ENCODE measurements at places on chromosomes 4 and X.
A peak's percentile ranks its signal among the peaks of the same experiment; 100 is the strongest.

DNA sequence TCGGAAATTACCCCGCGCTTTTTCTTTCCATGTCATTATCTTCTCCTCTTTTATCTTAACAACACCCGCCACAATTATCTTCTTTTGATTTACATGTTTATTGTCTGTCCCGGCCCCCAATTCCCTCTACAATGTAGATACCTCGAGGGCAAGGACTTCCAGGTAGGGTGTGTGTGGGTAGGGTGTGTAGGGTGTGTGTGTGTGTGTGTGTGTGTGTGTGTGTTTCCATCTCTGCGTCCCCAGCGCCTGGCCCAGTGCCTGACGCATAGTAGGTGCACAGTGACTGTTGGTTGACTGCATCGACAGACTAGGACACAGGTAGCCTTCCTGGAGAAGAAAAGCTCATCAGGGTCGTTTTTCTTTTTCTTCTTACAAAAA lies 103.1 kb downstream of the UCHL1 start:
- no peak for DNase-seq

- DNase-seq: no peak
These were observed 2.6 kb downstream of the AMER1 start for GRCh38 chrX:64202808-64203325.

- no peak for DNase-seq
These were observed 158.2 kb upstream of the MAP3K15 start for GRCh38 chrX:19673375-19674040.

GRCh38 chr4:7513671-7514070 lies 78.9 kb upstream of the PSAPL1 start:
- no peak for DNase-seq

- DNase-seq: no peak
These were observed 511.9 kb downstream of the MID1IP1 start for GRCh38 chrX:39313146-39313545.

- DNase-seq: no peak
These were observed 110.6 kb downstream of the PHKA2 start for GRCh38 chrX:18873189-18873791.

GRCh38 chr4:154471032-154471431 lies 20.6 kb downstream of the DCHS2 start:
- no peak for DNase-seq

GRCh38 chrX:1599791-1600405 lies 8.5 kb downstream of the AKAP17A start:
- no peak for DNase-seq

DNA sequence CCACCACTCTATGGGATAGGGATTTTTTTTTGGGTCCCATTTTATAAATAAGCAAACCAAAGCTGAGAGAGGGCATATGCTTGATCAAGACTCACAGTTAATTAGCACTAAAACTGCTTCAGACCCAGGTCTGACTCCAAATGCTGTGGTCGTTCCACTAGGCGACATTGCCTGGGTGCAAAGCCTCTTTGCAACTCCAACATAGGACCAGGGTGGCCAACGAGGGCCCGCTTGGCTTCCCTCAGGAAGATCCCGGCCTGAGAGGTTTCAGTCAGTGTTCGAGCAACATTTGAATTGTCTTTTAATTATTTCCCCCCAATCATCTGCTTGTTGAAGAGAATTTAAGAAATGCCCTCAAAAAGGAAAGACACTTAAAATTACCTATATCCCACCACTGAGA lies 11.2 kb downstream of the PJA1 start:
- DNase-seq: no peak

- peak; percentile 8 for DNase-seq
These were observed 685 bp upstream of the NDNF start for GRCh38 chr4:121073004-121073435.

DNA sequence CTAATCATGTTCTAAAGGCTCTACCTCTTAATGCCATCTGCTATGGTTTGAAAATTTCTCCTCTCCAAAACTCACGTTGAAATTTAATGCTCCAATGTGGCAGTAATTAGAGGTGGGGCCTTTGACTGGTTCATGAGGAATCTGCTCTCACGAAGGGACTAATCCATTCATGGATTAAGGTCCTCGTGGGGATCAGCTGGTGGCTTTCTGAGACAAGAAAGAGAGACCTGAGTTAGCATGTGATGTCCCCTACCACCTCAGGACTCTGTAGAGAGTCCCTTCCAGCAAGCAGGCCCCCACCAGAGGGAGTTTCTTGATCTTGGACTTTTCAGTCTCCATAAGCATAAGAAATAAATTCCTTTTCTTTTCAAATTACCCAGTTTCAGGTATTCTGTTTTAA lies 65.3 kb downstream of the WDFY3 start:
- DNase-seq: no peak

- no peak for DNase-seq
These were observed 199.5 kb upstream of the PUDP start for GRCh38 chrX:7347465-7347864.

DNA sequence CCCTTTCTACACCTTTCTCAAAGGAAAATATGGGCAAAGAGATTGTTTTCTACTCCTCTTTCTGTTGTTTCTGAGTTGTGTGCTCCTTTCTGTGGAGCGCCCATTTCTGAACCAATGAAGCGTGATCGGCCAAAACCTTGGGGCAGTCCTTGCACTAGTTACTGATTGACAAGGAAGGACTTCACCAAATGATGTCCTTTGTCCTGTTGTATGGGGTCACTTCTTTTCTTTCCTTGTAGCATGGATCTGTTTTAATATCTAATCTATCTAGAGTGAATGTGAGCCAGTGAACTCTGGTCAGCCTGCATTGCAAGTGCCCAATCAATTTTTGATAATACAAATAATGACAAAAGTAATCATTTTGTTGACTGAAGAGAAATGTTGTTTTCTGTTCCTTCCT lies 94.5 kb downstream of the EGF start:
- no peak for DNase-seq

DNA sequence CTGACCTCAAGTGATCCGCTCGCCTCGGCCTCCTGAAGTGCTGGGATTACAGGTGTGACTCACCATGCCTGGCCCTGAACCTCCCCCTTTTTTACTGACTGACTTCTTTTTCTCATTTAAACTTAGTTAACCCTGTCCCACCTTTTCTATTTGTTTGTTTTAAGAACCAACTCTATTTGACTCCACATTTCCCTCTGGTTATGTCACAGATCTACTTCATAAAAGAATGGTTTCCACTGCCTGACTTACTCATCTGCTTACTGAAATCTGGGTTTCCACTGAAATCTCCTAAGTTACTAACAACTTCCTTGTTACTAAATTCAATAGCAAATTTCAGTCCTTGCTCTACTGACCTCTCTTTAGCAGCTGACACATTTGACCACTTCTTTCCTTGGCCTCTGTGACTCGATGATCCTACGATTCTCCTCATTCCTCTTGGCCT lies 28.0 kb upstream of the NSUN7 start:
- no peak for DNase-seq

DNA sequence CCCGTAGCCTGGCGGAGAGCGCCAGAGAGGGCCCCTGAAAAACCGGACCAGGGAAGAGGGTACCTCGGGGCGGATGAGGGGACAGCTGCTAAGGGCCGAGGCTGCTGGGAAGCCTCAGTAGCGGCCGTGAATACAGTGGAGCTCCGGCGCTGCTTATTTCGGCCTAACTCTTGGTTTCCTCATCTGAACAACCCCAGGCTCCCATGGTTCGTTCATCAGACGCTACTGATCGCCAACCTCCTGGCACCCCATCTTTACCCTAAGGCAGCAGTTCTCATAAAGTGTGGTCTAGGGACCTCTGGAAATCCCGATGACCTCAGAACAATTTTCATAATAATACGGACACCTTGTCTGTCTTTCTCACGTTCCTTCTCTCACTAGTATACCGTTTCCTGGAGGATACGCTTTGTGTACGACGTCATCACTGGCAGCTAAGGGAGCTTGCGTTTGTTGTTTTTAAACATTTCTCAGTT lies 645 bp upstream of the RAB28 start:
- DNase-seq: no peak

DNA sequence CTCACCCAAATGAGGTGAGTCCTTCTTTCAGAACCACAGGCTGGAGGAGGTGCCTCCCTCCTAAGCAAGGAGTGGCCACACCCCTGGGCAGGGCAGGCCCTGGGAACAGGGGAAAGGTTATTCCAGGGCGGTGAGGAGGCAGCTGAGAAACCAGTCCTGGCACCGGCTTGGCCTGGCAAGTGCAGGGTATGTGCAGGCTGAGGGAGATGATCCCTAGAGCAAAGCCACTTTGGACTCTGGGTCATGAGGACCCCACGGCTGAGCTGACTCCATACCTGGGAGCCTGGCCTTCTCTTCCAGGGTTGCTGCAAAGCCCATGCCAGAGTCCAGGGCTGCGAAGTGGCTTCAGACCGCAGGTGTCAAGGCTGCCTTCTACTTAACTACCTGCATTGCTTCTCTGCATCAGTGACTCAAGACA lies 49.5 kb upstream of the HELT start:
- no peak for DNase-seq

GRCh38 chr4:7267829-7268228 lies 75.5 kb downstream of the SORCS2 start:
- DNase-seq: no peak

DNA sequence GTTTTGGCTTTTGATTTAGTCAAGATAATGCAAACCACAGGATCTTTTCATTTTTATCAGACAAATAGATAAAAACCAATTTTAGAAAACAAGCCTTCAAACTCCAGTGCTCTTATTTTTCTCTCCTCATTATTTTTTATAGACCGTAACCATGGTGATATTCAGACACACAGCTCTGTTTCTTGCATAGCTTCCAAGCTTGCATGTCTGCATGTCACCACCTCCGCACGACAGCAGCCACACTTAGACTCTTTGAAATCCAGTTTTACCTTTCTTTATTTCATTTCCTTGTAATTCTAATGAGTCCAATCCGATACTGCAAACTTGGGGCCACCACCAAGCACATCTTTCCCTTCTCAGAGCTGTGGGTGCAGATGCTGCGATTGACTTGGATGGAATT lies 94.3 kb upstream of the GPM6A start:
- no peak for DNase-seq

- peak; percentile 29 for DNase-seq
These were observed 1.3 kb downstream of the PARM1 start for GRCh38 chr4:74934016-74934831.

- DNase-seq: no peak
These were observed 612 bp downstream of the CPLX1 start for GRCh38 chr4:825063-825970.

GRCh38 chr4:55637272-55637820 lies 1.2 kb upstream of the NMU start:
- DNase-seq: no peak

- DNase-seq: no peak
These were observed 270.3 kb downstream of the DTHD1 start for GRCh38 chr4:36551697-36552214.

GRCh38 chrX:71095981-71096759 lies 519 bp downstream of the FOXO4 start:
- DNase-seq: peak; percentile 66

GRCh38 chr4:15043226-15043625 lies 40.9 kb downstream of the CPEB2 start:
- no peak for DNase-seq

DNA sequence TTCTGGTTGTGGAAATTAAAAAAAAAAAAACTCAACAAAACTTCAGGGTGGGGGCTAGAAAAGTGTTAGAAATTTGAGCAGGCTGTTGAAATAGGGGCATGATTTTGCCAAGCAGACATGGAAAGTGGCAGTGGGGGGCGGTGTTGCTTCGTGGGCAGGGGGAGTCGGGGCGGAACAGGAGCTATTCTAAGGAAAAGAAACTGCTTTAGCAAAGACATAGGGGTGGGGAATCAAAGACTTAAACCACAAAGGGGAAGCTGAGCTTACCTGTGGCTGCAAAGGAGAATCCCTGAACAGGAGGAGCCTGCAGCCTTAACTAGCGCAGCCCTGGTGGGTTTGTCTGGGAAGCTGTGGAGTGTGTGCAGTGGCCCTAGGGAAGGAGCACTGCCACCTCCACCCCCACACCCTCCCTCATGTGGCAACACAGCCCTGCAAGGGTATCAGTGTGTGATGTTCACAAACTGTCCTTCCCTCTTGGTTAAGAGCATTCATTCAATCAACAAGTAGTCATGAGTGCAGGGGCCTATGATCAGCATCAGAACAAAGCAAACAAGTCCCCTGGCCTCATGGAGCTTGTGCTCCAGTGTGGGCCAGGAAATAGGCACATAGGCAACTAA lies 20.5 kb downstream of the SEL1L3 start:
- DNase-seq: peak; percentile 76

GRCh38 chr4:53633608-53634007 lies 42.3 kb upstream of the LNX1 start:
- DNase-seq: no peak

GRCh38 chrX:40262157-40263013 lies 164.6 kb upstream of the BCOR start:
- DNase-seq: no peak

- DNase-seq: no peak
These were observed 108.7 kb upstream of the PAK3 start for GRCh38 chrX:110987292-110987691.

DNA sequence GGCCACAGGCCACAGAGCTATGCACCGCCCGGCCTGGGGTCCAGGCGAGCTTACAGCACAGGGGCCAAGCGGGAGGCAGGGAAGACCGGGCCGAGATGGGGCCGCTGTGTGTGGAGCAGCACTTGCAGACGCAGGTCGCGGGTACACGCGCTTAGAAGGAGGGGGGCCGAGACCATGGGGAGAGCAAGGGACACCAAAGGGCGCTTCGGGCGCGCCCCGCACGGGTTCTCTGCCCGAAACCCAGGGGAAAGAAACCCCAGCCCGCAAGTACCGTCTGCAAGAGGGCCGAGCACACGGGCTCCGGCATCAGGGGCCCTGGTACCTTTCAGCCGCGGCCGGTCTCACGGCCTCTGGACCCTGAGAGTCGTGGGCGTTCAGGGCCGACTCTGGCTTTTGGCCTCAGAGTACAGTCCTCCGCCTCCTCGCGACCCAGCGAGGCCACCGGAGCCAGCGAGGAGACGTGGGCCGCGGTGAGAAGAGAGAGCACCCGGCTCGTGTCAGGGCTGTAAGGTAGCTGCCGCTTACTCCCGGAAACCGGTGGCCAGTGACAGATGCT lies 342 bp downstream of the EOLA2 start:
- no peak for DNase-seq

DNA sequence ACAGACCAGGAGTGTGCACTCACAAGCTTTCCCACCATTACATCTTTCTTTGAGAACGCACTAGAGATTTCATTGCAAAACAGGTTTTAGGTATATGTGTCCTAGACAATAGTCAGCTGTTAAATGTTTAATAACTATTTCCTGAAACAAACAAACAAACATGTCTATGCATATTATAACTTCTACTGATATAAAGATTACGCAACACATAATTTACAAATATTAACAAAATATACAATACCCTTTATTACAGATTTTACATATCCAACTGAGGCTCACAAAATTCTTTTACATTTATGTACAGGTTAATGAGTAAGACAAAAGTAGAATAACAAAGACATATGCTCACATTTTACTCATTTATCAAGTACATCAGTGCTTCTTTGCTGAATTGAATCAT lies 1554.0 kb upstream of the PCDH10 start:
- no peak for DNase-seq

All from GM10248 (cell line).